ENCODE measurements at places on chromosomes 6 and 20. TPM values are rescaled to one million over a fixed set of nuclear protein-coding genes. Genes with fewer than 3 reads are reported as not detected.

DNA sequence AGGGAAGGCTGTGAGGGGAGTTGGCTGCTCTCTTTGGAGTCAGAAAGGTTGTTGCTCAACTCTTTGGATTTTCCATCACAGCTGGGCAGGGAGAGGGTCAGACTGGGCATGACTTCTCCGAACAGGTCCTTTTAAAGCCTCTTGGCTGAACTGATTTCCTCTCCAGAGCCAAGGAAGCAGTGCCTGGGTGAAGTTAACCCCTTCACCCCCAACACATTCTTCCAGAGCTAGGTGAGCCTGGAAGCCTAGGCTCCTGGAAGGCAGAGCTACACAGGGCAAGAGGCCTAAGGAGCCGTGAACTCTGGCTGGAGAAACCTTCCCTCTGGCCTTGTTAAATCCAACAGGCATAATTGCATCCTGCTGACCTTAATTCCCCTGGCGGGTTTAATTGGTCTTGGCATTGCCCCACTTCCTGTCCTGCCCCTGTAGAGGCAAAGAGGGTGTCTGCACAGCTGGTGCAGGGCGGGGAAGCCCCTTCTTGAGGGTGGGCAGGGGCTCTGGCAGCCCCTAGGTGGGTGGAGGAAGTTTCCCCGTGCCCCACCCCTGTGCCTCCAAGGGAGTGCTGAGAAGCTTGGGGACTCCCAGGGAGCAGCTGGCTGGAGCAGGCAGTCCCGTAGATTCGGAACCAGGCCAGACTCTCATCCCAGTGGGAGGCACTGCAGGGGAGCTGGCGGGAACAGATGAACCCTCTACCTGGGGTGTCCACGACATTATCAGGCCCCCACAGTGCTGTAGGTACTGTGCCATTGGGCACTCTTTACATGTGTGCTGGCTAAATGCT is 3.6 kb upstream of the MYLK2 start:
- DNase-seq = no peak

Gene FAXC
- total RNA-seq = not detected

- DNase-seq = no peak
These were observed 17.4 kb downstream of the TMEM242 start for GRCh38 chr6:157305670-157306653.

DNA sequence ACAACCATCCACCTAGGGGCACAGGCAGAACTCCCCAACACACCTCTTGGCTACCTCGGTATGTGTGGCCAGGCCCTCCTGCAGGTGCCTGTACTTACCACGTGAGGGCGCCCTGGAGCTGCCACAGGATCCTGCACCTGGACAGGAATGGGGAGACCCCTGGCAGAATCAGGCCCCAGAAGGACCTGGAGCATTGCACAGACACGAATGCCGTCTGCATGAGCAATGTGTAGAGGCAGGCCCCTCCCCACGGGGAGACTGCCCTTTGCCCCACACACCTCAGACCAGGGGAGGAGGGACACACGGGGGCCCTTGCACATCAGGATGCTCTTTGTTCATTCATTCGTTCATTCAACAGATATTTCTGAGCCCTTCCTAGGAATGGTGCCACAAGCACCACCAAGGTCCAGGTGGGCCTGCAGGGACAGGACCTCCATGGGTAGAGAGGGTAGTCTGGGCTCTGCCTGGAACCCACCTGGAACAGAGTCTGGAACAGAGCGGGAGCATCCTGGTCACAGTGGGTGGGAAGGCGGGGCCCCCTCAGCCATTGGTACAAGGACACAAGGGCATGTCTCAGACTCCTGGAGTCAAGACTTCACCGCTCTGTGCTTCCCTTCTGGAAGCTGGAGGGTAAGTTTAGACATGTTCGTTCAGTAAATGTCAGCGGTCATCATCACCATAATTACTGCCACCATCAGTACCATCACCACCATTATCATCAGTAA is 32.3 kb downstream of the YTHDF1 start:
- peak; percentile 64 for DNase-seq

Gene ENPP4
- total RNA-seq = 6.9 TPM

GRCh38 chr20:31608251-31608945 is 3.3 kb downstream of the ID1 start:
- no peak for DNase-seq

Gene GTSF1L
- not detected for total RNA-seq

- no peak for DNase-seq
These were observed 624.7 kb downstream of the UTRN start for GRCh38 chr6:144909753-144910285.

- DNase-seq = no peak
These were observed 4.5 kb downstream of the BCAS4 start for GRCh38 chr20:50799176-50799889.

Gene FBXL4
- 19.0 TPM for total RNA-seq

Gene ARMC12
- total RNA-seq = 5.2 TPM

DNA sequence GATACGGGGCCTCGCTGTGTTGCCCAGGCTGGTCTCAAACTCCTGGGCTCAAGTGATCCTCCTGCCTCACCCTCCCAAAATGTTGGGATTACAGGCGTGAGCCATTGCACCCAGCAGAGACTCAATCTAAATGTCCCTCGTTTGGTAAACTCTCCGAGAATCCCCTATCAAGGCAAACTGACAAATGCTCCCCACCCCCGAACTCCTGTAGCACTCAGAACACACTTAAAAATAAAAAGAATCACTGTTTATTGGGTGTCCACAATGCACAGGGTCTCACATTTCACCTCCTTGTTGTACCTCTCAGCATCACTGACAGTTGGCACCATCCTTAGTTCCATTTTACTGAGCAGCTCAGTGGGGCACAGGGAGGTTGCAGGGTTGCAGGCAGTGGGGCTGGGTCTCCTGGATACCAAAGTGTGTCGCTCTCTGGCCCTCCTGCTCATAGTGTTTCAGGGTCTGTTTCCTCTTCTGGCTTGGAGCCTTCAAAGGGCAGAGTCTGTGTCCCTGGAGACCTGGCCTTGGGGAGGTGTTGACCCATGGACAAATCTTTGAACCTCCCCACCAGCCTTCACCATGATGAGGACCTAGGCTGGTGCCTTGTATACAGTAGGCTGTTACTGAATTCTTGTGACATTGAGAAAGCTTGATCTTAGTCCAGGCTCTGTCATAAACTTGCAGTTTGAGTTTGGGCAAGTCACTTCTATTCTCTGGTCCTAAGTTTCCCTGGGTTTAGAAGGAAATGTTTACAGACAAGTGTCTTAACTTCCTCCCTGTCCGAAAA is 8.5 kb upstream of the SRC start:
- DNase-seq = no peak

GRCh38 chr20:52847029-52847660 is 125.0 kb upstream of the TSHZ2 start:
- DNase-seq = no peak

Gene SPATA25
- 0.46 TPM for total RNA-seq

DNA sequence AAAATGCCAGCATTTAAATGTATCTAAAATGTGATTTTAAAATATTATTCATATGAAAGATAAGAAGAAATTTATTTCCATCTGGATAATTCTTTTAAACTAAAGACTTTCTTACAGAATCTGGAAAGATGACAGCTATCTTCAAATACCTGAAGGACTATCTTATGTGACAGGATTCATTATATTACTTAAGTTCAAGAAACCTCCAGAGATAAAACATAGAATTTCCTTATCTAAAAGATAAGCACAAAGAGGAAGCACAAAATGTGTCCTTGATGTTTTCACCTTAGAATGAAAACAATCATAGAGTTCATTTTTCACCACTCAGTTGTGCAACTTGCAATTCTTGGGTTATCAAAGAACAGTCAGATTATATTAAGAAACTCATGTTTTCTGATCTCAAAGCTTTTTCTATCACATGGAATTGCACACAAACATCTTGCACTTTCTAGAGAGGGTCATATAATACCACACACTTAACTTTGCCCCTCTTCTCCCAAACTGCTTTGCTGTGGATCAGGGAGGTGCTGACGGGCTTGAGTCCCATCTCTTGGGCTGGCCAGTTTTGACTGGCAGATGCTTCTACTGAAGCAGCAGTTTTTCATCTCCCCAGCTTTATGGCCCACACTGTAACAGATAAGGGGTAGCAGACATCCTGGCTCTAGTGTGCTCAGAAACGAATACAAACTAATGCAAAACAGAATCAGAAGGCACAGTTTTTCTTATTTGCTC is 467.4 kb downstream of the CDC5L start:
- DNase-seq = no peak

Gene SLC22A16
- not detected for total RNA-seq

DNA sequence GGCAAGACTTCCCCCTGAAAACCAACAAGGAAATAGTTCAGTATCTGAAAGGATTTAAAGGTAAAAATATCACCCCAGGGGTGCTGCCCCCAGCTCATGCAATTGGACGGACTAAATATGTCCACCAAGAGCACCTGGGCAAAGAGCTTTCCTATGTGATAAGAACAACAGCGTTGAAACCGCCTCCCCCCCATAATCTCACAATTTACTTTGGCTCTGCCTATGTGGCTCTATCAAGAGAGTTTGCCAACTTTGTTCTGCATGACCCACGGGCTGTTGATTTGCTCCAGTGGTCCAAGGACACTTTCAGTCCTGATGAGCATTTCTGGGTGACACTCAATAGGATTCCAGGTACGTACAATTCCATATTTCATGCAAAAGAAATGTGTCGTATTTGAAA is 35.8 kb downstream of the GCNT2 start:
- no peak for DNase-seq

Gene MOG
- not detected for total RNA-seq

GRCh38 chr6:79031821-79032590 is 46.0 kb downstream of the PHIP start:
- DNase-seq = no peak

Gene HLA-DPA1
- 11.4 TPM for total RNA-seq

Gene SYNDIG1
- total RNA-seq = not detected

DNA sequence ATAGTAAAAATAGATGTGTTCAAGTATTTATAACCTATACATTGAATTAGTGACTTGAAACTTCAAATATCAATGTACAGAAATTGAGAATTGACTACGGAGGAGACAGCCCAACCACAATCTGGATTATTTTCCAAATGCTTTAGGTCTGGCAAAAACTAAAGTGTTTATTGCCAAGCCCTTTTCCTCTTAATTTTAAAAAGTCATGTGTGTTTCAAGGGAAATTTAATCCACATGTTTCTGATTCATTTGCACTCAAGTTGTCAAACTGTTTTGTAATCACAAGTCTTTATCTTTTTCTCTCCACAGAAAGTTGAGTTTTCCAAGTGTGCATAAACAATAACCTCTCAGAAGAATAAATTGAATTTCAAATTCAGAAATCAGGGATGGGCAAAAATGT is 350.8 kb upstream of the RSPO3 start:
- no peak for DNase-seq

- peak; percentile 68 for DNase-seq
These were observed 2.7 kb upstream of the PAX1 start for GRCh38 chr20:21702553-21703470.

DNA sequence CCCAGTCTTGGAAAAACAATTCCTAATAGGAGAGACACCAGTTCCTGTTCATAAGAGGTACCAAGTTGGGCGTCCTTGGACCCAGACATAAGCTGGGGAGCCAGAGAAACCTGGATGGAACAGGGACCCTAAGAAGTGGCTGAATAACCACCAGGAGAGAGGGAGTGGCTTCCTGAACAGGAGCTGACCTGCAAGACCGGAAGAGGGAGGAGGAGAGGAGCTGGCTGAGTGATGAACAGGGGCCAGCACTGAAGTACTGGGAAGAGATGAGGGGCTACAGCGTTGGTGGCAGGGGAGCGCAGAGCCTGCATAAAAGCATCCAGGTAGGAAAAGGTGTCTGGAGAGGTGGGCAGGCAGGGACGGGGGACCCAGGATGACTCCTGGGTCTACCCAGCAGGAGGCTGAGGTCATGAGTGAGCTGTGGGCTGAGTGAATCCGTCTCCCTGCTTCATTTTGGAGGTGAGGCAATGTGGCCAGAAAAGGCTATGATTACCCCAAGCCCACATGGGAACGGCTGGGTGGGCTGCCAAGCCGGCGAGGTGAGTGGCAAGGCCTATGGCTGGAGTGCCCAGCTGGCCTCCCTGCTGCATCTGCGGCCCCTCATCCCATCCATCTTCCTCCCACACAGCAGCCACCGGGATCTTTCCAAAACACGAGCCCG is 34.4 kb upstream of the ZFAND3 start:
- no peak for DNase-seq

Gene BTN1A1
- total RNA-seq = not detected

Gene PABPC1L
- 162 TPM for total RNA-seq

Gene COX4I2
- not detected for total RNA-seq

GRCh38 chr20:62576815-62577489 is 65.4 kb upstream of the SLCO4A1 start:
- no peak for DNase-seq

Gene FOXC1
- 0.17 TPM for total RNA-seq

Gene PTK7
- total RNA-seq = 2.8 TPM

Gene NRSN2
- total RNA-seq = 12.9 TPM

DNA sequence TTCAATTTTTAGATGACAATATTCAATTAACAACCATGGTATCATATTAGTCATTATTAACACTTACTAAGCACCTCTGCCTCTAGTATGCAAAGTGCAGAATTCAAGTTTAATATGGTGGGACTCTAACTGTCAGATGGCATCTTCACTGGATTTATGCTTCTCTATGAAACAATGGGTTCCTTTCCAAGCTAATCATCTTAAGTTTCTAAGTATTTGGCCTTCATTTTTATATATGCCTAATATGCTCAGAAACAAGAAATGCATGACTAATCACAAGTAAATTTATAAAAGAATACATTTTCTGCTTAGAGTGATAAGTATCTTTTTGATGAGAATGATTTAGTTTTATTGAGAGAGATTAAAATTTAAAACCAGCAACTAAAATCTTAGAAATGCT is 144.7 kb downstream of the HIVEP2 start:
- DNase-seq = no peak

GRCh38 chr6:7742223-7742785 is 16.4 kb downstream of the BMP6 start:
- no peak for DNase-seq

DNA sequence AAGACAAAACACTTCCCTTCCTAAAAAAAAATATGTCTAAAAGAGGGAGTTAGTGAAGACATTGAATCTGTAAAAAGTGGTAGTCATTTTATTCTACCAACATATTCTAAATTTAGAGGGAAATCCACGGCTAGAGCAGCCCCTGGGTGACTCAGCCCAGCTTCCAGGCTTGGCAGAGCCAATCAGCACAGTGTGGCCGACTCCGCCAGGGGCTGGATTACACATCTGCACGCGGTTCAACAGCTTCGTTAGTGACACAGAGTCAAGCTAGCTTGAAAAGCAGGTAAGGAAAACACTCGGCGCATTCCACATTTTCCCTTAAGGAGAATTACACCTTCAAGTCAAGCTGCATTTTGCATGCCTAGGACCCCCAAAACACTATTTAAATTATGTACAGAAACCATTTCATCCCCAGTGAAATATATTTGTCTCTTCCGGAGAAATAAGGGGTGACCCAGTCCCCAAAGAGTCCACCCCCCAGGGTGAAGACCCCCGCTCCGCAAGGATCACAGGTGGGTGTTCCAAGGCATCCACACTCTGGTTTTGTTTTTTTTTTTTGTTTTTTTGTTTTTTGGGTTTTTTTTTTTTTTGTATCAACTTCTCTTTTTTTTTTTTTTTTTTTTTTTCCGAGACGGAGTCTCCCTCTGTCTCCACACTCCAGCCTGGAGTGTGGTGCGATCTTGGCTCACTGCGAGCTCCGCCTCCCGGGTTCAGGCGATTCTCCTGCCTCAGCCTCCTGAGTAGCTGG is 58.4 kb upstream of the ARID1B start:
- no peak for DNase-seq
